Stimulated activated CD4-positive, alpha-beta T cell treated with anti-CD3 and anti-CD28 coated beads, Interleukin-2, amount 100 ng/mL, for 48 hours (primary cell): ENCODE measurements at places on chromosomes 6 and 20.

DNA sequence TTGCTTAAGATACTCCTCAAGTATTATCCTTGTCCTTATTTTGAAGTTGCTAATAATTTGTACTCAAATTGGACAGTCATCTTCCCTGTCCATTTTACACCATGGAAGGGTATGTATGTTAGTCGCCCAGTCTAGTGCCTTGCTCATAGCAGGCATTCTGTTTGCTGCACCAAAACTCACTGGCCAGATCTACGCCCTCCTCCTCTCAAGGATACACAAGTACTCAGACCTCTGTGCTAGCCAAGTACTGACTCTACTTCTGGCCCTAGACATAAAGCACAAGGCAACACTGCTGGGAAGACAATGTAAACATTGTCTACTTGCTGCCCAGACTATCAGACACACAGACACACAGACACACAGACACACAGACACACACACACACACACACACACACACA is 57.7 kb downstream of the DNAAF9 start:
- no peak for DNase-seq

DNA sequence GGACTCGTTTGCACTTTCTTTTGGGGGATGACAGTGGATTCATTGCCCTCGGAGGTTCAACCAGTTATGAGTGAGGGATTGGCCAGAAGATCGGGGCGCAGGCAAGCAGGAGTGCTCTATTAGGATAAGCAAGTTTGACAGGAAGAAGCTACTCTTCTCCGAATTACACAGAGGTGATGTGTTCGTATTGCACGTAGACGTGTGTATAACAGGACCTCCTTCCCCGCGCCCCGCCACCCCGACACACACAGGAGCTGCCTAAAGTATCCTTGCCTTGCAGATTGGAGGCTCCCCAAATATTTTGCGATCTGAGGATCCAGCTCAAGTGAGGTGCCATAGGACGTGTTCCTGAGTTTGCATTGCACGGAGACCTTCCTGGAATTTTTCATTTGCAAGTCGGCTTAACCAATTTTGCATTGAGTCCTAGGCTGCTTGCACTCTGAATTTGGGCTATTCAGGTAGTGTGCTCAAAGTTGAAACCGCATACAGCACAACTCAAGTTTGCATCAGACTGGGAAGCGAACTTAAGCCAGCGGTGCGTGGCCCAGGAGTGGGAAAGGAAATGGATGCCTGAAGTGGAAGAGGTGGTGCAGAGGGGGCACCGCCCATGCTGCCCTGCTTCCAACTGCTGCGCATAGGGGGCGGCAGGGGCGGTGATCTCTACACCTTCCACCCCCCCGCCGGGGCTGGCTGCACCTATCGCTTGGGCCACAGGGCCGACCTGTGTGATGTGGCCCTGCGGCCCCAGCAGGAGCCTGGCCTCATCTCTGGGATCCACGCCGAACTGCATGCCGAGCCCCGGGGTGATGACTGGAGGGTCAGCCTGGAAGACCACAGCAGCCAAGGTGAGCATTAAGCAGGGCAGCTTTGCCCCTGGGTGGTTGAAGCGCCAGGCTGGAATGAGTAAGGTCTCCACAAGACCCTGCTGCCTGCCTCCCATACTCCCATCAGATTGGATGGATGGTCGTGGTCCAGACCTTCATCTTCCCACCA is 770 bp downstream of the TCF19 start:
- no peak for DNase-seq

DNA sequence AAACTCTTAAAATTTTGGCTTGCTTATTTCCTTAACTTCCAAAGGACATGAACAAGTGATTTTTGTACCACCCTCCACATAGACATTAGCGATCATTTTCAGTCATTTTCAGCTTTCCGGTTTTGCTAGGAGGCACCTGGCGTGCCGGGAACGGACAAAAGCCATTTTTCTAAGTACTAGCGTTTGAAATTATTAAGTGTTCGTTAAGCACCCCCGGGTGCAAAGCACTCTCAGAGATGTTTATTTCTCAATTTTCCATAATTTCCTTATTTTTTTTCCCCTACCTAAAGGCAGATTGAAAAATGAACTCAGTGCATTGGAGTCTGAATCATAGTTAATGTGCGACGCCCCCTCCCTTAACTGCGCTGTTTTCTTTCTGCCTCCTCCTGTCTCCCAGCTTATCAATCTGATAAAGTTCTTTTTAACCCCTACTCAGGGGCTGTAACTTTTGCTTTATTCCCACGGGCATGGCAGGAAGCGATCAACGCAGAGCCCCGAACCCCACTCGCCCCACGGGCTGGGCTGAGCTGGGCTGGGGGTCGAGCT is 58.2 kb downstream of the ZNF831 start:
- no peak for DNase-seq

- no peak for DNase-seq
Observed at GRCh38 chr6:85192186-85192585, 257.7 kb upstream of the NT5E start.

- DNase-seq = no peak
Observed at GRCh38 chr20:48766961-48767960, 60.5 kb downstream of the PREX1 start.

GRCh38 chr6:167825332-167826229 is 1.1 kb upstream of the AFDN start:
- no peak for DNase-seq

- peak; percentile 29 for DNase-seq
Observed at GRCh38 chr6:125314009-125314581, 12.3 kb upstream of the HDDC2 start.

GRCh38 chr6:135215563-135215962 is 34.5 kb downstream of the MYB start:
- DNase-seq = no peak

GRCh38 chr6:161462148-161462547 is 188.3 kb upstream of the AGPAT4 start:
- no peak for DNase-seq

- no peak for DNase-seq
Observed at GRCh38 chr20:5989539-5989938, 39.1 kb downstream of the MCM8 start.

GRCh38 chr20:34705008-34705396 is 858 bp downstream of the TP53INP2 start:
- no peak for DNase-seq

DNA sequence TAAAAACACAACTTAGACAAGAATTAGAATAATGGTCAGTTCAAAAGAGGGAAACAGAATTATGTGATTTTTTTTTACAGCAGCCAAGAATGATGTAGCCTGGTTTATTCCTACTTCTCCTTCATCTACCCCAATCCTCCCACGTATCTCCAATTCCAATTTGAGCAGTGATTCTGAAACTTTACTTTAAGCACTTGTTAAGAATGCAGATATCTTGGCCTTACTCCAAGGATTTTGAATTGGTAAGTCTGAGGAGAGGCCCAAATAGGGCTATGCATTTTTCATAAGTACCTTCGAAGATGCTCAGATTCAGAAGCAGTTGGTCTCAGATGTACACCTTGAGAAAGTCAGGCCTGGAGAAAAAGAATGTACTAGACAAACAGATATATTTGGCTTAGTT is 233.4 kb upstream of the FLRT3 start:
- no peak for DNase-seq

DNA sequence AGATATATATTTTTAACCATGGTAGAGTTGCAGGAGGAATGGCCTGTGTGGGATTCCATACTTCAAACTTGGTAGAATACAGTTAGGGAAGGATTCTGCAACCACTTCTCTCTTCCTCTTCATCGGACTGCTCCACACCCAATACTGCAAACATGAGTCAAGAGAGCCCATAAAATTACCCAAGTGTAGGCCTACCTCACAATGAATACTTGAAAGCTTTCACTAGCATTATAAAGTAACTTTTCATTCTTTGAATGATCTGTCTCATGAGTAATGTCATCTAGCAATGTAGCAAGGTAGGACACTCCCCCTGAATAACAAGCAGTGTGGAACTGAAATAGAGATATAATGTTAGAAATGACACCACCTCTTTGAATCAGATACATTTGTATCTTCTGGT is 79.4 kb downstream of the FOXC1 start:
- no peak for DNase-seq

DNA sequence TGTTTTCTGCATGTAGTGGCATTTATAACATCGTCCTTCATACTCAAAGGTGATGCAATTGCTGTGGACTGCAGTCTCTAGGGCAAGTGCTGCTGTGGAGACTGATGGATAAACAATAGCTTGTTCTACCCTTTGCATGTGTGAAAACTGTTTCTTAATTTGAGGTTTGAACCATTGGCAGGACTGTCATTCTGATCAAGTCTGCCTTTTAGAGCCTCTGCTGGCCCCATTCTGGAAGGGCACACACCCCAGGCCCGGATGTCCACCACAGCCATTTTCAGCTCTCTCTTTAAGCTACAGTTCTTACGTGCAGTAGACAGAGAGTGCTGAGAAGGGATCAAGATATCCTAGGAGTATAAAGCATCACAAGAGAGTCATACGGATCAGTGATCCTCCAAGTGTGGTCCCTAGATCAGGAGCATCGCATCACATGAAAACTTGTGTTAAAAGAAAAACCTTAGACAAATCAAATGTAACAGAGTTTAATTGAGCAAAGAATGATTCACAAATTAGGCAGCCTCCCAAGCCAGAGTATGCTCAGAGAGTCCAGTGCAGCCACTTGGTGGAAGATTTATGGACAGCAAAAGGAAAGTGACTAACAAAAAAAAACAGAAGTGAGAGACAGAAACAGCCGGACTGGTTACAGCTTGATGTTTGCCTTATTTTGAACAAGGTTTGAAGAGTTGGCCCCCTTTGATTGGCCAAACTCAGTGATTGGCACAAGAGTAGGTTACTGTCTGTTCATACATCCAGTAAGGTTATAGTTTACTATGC is 52.0 kb downstream of the FRK start:
- no peak for DNase-seq

GRCh38 chr6:98920904-98921431 is 26.8 kb downstream of the FBXL4 start:
- no peak for DNase-seq

DNA sequence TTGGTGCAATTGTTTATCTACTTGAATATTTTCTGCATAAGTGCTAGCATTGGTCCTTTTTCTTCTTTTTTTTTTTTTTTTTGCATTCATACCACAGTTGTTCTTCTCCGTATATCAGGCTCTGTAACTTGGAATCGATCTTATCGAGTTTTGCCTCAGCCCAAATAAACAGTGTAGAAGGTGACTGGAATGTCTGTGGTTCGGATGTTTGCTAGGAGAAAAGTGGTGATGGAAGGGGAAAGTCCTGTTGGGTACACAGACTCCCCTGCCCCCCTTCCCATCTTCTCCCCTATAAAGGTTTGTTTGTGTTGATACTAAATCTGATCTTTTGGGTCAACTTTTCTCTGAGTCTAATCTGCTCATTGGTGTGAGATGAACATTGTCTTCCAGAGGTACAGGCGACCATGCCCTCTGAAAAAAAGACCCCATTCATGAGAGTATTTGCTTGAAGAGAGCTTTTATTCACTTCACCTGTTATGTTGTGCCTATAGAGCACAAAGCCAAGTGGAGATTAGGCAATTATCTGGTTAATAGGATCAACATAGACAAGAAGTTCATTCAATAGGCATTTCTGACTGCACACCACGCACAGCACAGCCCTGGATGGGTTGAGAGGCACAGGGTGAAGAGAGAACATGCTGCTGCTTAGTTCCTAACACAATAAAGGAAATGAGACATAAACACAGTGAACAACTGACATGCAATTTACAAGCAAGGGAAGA is 620.0 kb downstream of the PKHD1 start:
- no peak for DNase-seq

DNA sequence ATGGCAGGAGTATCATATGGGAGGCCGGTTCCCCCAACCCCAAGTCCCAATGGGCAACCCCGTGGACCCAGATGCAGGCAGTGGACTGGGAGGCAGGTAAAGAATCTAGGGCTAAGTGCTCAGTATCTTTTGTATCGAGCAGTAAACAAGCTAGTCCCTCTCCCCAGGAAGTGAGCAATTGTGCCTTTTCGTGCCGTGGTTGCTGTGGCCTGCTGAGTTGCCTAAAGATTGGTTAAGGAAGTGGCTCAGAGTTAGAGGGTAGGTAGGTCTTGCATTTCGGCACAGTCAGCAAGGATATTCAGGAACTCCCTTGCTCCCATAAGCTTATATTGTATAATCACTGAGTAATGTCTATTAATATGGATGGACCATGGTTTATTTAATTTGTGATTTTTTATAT is 1.3 kb upstream of the DNAH8 start:
- peak; percentile 27 for DNase-seq

GRCh38 chr6:26158076-26158580 is 70.9 kb downstream of the HFE start:
- peak; percentile 71 for DNase-seq

DNA sequence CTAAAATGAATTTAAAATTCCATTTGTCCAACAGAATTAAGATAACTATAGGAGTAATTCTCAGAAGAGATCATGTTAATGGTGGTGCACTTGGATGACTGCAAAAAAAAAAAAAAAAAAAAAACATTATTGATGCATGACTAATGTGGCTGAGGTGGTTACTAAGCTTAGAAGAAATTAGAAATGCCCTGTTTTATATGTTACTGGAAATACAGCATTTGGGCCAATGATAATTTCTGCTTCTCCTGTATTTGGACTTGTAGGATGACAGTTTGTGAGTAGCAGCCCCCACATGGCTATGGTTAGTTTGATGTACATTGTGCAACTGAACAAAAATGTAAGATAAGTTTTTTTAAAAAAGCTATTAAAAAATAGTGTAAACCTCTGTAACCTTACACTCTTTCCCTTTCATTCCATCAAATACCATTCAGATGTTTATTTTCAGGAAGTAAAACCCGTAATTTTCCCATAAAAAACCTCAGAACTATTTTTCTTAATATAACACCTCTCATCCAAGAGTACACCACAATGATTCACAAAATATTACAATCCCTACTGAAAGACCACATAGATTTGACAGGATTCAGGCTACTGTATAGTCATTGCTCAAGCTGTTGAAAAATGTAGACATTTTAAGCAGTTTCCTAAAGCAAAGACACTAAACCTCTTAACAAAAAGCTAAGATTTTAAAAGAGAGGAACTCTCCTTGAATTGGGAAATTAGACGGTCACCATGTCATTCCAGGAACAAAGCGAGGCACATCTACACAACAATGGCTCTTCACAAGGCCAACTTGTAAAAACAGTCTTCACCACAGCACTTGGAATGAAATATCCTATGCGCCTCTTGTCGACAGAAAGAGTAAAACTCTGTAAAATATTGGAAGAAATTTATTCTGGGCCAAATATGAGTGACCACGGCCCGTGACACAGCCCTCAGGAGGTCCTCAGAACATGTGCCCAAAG is 83.0 kb downstream of the WDR27 start:
- DNase-seq = no peak
